ENCODE measurements at places on chromosomes 5 and 9.
A peak's percentile ranks its signal among the peaks of the same experiment; 100 is the strongest.

DNA sequence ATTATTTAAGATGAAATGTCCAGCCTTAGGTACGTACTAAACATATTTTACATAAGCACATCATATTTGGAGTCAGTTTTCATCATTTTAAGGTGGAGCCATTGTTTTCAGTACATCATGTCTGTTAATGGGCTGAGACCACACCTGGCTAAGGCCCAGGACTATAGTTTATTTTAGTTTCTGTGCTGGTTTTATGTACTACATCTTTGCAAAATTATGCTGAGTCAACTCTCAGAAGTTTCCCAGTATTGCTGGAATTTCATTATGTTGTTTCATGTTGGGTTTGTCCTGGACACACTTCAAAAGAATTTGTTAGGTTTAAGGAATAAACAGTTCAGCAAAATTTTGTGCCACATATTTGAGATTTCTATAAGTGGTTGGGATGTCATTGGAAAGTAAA lies 171.2 kb downstream of the CCDC171 start:
- DNase-seq = no peak

GRCh38 chr5:67395790-67396418 lies 199.3 kb upstream of the CD180 start:
- DNase-seq = no peak

- no peak for DNase-seq
Measured at GRCh38 chr5:98794001-98794400, 20.5 kb downstream of the RGMB start.

- DNase-seq = no peak
Measured at GRCh38 chr5:138705007-138705406, 48.2 kb upstream of the CTNNA1 start.

DNA sequence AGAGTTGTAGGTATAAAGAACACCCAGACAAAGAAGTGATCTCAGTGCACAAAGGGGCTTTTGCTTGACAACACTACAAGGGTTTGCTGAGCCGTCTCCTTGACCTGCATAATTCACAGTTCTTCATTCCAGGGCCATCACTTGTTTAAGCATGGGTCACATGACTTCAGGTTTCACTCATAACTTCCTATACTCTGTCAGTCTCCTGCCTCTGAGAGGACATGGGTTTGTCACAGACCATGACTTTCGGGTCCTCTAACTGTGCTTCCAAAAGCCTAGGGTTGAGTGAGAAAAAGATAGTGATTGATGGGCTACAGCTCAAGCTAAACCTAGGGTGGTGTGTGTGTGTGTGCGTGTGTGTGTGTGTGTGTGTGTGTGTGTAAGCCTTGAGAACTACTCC lies 166.4 kb downstream of the CDH6 start:
- DNase-seq = no peak

GRCh38 chr5:143896966-143897365 lies 85.0 kb downstream of the HMHB1 start:
- no peak for DNase-seq

DNA sequence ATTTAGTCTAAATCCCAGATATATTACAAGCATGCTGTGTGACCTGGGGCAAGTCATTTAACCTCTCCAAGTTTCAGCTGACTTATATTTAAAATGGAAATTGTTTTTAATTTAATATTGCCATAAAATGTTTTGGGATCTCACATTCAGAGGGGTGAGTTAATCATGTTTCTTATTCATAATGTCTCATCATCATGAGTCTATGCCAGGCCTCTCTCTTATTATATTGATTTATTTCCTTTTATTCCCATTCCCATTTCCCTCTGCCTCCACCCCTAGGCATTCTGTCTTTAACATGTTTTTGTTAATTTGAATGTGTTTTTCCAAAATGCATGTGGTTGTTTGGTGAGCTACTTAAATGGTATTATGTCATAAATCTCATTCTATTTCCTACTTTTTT lies 39.0 kb upstream of the TTC1 start:
- no peak for DNase-seq

- DNase-seq = no peak
Measured at GRCh38 chr9:21082671-21083070, 4.9 kb upstream of the IFNB1 start.

- no peak for DNase-seq
Measured at GRCh38 chr9:90916147-90916734, 114.6 kb downstream of the SYK start.

DNA sequence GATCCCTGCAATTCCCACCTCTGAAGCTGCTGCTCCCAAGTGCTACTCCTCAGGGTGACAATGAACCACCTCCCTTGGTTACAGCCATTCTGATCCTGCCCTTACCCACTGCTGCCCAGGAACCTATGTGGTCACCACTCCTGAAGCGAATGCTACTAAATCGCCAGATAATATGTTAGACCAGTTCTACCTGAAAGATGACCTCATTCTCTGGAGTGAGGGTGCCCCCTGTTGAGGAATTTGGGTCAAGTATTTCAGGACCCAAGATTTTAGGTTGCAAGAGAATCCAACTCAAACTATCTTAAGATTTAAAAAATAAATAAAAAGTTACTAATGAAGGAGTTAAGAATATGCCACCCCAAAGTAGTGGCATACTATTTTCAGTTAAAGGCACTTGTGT lies 5.8 kb upstream of the SNAPC3 start:
- DNase-seq = peak; percentile 2

DNA sequence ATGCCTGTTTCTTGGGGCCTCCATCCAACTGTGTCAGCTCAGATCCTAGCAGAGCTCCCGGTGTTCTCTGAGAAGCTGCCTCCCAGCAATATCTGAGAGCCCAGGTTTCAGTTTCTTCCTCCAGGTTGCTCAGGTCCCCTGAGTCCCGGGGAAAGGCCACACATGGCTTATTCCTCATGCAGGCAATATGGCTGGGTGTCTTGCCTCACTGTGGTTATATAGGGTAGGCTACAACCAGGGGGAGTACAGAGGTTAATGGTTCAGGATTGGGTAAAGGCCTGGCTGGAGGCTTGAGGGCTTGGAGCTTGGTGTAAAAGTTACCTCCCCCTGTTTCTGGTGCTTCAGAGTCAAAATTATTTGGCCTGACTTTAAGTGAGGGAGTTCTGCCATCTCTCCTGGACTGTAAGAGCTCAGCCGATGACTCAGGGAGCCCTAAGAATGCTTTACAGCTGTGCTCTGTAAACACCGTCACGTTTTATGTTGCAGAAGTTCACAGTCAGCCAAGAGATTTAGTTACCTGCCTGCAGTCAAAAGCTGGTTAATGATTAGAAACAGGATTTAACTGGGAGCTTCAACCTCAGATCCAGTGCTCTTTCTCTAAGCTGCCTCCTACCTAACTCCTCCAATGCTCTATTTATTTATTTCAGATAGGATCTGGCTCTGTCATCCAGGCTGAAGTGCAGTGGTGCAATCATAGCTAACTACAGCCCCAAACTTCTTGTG lies 24.3 kb upstream of the UBAP2 start:
- no peak for DNase-seq

GRCh38 chr5:64534033-64534432 lies 28.2 kb downstream of the RGS7BP start:
- no peak for DNase-seq

DNA sequence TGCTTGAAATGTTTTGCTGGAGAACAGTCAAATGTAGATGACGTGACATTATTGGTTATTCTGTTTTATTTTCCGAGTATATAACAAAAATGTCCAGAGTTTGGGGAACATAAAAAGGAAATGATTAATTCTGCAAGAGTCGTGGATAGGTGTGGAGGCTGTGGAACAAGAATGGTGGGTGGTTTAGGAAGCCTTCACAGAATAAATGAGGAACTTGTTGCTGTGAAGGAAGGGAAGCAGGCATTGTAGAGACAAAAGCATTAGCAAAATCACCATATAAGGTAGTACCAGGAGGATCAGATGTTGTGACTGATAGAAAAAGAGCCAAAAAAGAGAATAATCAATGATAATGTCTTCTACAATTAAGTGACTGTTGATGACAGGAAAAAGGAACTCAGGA lies 66.2 kb upstream of the CNTLN start:
- DNase-seq = no peak

DNA sequence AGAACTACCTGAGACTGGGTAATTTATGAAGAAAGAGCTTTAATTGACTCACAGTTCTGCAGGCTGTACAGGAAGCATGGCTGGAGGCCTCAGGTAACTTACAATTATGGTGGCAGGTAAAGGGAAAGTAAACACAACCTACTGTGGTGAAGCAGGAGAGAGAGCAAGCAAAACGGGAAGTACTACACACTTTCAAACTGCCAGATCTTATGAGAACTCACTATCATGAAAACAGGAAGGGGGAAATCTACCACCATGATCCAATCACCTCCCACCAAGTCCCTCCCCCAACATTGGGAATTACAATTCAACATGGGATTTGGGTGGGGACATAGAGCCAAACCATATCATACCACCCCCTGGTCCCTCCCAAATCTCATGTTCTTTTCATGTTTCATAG lies 58.7 kb upstream of the GPR151 start:
- no peak for DNase-seq

- no peak for DNase-seq
Measured at GRCh38 chr5:141940695-141941271, 17.1 kb downstream of the DELE1 start.

DNA sequence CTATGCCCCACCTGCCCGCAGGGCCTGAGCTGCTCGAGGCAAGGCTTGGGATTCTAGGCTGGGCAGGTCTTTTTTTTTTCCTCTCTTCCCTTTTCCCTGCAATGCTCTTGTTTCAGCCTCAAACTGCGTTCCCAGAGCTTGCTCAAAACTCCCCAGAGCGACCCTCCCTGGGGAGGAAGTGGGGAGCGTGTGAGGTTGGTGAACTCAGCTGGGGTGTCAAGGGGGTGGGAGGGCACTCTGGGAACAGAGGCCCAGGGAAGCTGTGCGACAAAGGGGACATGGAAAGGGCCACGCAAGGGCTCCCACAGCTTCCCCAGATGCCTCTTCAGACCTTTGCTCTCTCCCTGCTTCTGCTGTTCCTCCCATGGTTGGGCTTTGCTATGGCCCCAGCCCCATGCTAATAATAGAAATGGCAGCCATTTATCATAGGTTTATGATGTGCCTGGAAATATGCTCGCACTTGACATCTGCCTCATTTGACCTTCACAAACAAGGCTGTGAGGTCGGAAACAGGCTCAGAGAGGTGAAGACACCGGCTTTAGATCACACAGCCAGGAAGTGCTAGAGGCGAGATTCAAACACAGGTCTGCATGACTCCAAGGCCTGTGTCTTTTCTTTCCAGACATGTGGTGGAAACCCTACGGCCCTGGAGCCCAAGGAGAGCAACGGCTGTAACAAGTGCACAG lies 40.9 kb upstream of the IL17B start:
- DNase-seq = no peak

- DNase-seq = no peak
Measured at GRCh38 chr5:177967221-177967887, 28.7 kb downstream of the PROP1 start.

- DNase-seq = no peak
Measured at GRCh38 chr5:41334221-41334620, 120.9 kb upstream of the C6 start.

GRCh38 chr5:122915717-122916461 lies 70.5 kb downstream of the SNX24 start:
- no peak for DNase-seq

DNA sequence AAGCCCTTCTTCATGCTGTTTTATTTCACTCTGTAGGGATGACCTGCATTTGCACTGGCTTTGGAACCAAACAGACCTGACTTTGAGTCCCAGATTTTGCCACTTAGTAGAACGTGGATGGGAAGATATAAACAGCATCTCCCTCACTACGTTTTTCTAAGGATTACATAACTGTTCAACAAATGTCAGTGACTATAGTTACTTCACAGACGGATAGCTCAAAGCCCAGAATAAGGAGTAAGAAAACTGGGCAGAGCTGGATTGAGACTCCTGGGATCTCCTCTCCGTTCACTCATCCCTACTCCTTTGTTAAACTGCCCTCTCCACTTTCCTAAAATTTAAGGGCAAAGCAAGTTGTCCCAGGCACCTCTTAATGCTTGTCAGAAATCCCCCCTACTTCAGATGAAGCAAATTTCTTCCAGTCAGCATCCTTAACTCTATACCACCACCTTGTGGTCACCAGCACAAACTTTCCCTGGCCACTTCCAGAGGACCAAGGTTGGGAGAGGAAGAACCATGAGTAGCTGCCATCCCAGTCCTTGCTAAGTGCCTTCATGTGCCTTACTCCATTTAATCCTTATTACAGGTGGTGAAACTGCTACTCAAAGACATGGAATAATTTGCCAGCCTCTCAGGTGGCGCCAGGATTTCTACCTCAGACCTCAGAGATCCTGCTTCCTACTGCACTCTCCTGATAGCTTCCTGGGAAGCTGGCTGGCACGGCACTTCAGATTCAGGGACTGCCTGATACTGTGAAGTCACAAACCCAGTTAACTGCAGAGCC lies 38.4 kb downstream of the EGR1 start:
- no peak for DNase-seq

GRCh38 chr9:71483436-71483835 lies 284.9 kb downstream of the CEMIP2 start:
- DNase-seq = no peak

- DNase-seq = no peak
Measured at GRCh38 chr9:133386338-133386737, 10.2 kb downstream of the STKLD1 start.

DNA sequence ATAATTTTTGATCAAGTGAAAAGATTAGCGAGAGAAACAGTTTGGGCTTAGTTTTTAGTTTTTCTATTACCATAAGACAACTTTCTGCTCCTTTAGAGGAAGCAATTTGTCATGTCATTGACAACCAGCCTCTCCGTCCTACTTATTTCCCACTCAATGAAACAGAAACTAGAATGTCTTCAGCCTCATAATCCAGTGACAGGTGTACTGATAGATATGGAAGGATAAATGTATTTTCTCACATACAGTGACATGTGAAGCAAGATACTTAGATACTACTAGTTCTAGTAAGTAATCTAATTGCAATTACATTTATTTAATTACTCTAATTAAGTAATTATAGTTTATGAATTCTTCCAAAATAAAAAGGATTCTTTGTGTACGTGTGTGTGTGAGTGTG lies 429.7 kb downstream of the CDH10 start:
- no peak for DNase-seq

- DNase-seq = no peak
Measured at GRCh38 chr9:70954126-70954525, 167.3 kb downstream of the TRPM3 start.

Measured in activated CD4-positive, CD25-positive, alpha-beta regulatory T cell (primary cell).